ENCODE measurements at places on chromosomes 2 and 18.

DNA sequence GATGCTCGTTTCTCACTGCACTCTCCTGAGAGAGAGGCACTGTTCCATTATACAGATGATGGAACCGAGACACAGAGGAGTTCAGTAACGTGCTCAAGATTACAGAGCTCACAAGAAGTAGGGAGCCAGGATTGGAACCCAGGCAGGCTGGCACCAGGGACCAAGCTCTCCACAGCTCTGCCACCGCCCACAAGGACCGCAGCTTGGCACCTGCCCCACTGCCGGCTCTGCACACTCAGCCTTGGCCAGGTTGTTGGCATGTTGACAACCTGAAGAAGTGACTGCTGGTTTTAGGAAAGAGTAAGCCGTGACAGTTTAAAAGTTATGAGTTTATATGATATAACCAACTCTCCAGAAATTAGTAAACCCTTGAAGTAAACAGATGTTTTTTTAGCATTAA is 48.0 kb upstream of the ITM2C start:
- DNase-seq: no peak

DNA sequence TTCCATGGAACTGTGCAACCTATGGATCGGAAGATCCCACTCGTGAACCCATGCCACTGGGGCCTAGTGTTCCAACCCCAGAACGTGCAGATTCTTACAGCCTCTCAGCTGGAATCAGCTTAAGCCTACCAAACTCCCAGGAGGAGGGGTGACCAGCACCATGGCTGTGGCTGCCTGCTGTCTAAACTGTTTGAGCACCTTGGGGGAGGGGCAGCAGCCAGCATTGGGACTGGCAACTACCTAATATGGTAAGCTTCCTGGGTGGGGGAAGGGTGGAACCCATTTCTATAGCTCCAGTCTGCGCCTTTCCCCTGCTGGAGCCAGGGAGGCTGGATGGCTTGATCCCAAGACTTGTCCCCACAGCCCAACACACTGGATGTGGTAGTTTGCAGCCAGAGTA is 10.7 kb upstream of the POLE4 start:
- no peak for DNase-seq

DNA sequence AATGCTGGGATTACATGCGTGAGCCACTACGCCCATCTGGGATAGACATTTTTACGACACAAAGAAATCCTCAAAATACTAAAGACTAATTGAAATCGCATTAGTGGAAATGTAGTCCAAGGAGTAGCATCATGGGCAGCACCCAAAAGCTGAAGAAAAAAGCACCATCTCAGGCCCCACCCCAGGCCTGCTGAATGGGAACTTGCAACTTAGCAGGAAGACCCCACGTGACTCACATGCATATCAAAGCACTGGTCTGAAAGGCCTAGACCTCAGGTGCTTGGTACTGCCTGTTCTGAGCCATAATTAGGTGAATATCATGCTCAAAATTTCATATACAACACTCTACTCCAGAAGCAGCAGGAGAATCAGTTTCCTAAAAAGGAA is 28.9 kb downstream of the SPRED2 start:
- DNase-seq: no peak

- no peak for DNase-seq
Observed at GRCh38 chr2:132560562-132560961, 109.4 kb downstream of the LYPD1 start.

DNA sequence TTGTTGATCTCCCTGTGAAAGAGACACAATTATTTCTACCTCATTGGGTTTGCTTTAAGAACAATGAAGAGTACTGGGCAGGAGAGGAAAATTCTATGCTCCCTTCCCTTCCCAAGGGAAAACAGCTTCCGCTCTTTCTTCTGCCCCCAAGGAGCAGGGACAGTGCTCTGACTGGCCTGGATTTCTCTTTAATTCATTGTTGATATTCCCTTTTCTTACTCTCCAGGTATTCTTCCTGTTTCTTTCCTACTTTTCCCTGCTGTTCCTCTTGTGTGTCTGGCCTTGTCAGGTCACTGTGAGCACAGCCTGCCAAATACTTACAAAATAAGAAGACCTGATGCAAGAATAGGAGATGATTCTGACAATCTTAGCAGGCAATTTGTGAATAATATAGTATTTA is 49.6 kb upstream of the SPAG16 start:
- DNase-seq: no peak

DNA sequence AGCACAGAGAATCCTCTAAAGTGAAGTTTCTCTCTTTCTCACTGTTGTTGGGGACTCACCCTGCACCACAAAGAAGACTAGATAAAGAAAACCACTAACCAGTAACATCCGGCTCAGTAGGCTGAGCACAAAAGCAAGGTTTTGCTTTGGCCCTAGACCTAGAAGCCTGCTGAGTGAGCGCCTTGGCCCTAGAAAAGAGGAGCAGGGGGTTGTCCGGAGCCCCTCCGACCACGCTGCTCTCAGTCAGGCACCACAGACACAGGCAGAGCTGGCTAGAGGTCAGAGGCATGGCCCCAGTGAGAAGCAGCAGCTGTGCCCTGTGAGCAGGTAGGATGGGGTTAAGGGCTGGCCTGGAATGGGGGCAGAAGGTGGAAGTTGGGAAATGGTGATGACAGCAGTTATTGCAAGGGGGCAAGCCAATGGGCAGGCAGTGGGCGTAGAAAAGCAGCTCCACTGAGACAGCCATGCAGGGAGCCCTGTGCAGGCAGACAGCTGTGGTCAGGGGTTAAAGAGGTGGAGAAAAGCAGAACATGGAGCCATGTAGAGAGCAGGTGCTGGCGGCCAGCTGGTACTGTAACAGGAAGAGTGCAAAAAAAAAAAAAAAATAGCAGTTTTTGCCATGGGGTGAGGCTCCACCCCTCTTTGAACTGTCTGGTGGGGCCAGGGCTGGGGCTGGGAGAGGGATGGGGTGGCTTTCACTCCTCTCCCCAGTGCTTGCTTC is 36.9 kb upstream of the SLC14A1 start:
- DNase-seq: no peak

- no peak for DNase-seq
Observed at GRCh38 chr2:81007104-81007503, 702.6 kb upstream of the LRRTM1 start.

GRCh38 chr18:61551586-61551985 is 218.4 kb downstream of the CDH20 start:
- DNase-seq: peak; percentile 67

- no peak for DNase-seq
Observed at GRCh38 chr2:145366341-145366740, 846.4 kb upstream of the ZEB2 start.

GRCh38 chr2:176088048-176088936 is 4.2 kb upstream of the HOXD13 start:
- peak; percentile 54 for DNase-seq

All from NCI-H774 (cell line).